ENCODE measurements at places on chromosomes 16 and 17.

- no peak for DNase-seq
Measured at GRCh38 chr17:70786081-70786480, 616.7 kb downstream of the KCNJ2 start.

- no peak for DNase-seq
Measured at GRCh38 chr17:73863761-73864535, 219.7 kb upstream of the SDK2 start.

DNA sequence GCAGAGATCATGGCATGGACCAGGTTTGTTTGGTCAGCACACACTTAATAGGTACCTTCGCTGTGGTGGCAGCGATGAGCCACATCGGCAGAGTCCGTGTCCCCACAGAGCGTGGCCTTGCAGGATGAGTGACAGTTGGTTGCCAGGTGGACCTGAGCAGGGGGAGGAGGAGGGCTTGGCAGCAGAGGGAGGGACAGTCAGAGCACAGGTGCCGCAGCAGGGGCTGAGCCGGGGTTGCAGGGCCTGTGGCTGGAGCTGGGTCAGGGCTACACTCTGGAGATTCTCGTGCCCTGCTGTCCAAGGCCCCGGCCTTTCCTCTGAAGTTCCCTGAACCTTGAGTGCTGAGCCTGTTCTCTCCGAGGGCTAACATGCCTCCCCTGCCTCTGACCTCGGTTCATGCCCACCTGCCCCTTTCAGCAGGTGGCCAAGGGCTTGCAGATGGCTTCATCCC lies 24.8 kb downstream of the POLR3E start:
- DNase-seq = no peak

GRCh38 chr17:603406-604114 lies 111.1 kb downstream of the VPS53 start:
- DNase-seq = no peak

DNA sequence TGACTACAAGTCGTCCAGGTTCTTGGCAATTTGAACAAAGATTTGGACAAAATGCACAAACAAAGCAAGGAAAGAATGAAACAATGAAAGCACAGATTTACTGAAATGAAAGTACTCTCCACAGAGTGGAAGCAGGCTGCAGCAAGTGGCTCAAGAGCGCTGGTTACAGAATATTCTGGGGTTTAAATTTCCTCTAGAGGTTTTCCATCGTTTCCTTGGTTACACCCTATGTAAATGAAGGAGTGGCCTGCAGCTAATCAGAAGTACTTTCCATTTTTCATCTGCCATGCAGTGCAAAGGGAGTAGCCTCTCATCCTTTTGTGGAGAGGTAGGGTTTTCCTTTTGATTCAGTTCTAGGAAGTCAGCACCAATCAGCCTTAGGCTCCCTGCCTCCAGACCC lies 11.8 kb downstream of the STXBP4 start:
- DNase-seq = no peak

DNA sequence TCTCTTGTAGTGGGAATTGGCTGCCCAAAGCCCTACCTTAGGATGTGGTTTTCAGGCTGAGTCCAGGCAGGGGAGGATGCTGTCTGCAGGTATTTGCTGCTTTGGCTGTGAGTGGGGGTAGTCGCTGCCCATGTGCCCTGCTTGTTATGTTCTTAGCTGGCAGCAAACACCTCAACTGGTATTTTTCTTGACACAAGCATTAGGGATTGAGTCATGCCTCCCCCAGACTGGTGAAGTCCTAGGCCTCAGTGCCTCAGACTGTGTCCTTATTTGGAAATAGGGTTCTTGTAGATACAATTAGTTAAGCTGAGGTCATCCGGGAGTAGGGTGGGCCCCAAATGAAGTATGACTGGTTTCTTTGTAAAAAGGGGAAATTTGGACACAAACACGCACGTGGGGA lies 808.3 kb upstream of the EEF2KMT start:
- peak; percentile 49 for DNase-seq

- DNase-seq = no peak
Measured at GRCh38 chr17:82031885-82032627, 578 bp downstream of the RAC3 start.

GRCh38 chr16:82187829-82188228 lies 17.8 kb upstream of the MPHOSPH6 start:
- no peak for DNase-seq

DNA sequence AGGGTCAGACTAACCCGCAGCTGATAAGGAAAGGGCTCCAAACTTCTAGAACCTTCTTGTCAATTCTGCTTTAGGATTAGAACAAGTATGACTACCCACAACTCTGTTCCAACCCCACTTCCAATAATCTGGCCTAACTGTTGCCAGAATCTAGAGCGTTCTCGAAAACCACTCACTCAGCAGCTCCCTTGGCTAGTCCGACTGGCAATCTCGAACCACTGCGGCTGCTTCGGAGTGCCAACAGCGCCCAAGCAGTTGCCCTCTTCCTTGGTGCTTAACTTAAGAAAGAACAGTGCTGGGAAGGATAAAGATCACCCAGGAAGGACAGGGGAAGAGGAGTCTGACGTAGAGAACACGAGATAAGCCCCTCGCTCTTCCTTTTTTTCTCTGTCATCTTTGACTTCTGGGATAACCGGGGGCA lies 818 bp downstream of the DNAJC7 start:
- no peak for DNase-seq

DNA sequence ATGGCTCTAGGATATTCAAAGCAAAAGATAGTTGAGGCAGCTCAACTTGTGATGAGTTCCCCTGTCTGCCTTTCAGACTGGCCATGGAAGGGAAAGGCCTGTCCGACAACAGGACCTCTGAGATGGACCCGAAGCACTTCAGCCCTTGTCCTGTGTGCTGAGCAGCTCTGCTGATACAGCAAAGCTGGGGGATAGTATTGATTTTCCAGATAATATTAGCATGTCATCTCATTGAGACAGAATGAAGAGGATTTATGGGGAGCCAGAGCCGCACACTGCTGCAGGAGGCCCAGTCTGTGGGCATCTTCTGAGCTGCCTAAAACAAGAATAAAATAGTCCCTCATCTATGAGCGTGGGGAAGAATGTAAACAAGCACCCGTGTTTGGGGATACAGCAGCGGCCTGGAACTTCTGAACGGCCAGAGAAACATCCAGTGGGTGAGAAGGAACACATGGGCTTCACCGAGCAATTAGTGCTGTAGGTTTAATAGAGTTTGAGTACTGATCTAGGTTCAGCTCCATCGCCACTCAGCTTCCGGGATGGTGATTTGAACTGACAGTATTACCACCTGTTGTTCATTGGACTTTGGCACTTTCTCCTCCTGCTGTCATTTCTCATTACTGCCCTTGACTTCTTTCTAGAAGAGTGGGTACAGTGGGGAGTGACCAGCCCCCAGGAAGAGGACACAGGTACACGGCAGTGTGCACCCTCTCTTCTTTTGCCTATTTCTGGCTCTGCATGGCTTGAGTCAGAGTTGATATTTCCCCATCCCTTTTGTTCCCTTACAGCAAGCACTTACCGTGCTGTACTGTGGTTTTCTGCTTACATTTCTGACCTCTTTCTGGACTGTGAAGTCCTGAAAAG lies 96.5 kb upstream of the TBX2 start:
- no peak for DNase-seq

DNA sequence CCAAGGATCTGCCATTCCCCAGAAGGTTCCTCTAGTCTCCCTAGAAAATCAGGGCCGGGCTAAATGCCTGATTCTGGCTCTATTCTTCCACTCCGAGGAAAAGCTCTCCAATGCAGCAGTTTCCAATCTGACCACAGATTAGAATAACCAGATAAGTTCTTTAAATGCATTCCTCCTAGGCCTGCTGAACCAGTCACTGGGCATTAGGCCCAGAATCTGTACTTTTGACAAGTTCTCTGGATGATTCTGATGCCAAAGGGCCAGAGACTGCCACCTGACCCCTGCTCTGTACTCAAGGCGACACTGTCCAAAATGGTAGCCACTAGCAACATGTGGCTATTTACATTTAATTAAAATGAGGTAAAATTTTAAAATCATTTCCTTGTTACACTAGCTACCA lies 22.3 kb downstream of the MAP3K14 start:
- no peak for DNase-seq

DNA sequence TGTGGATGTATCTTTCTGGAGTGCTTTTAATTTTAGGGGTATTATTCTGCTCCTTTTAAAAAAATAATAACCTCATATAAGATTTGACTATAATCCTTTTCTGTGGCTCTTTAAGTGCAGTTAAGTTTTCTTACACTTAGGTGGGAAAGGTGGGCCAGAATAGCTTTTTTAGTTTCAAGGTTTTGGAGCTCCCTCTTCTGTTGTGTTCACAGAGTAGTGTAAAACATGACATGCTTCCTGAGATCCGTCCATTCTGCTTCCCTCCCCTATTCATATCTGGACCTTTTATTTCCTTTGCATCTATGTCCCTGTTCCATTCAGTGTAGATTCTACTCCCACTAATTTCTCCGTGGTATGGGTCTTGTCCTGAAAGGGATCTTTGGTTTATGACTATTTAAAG lies 12.8 kb downstream of the LRRC36 start:
- no peak for DNase-seq

DNA sequence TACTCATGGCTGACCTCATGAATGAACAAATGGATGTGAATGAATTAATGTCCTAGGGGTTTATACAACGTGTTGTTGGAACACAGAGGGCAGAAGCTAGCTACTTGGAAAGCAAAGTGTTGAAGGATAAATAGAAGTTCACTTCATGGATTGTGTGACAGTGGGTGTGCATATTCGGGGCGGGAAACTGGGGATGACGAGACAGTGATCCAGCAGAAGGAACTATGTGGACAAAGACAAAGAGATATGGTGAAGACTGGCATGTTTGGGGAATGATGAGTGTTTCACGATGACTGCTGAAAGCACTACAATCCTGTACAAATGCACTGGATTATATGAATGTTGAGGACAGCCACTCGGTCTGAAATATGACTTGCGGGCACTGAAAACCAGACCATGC lies 250.5 kb upstream of the C16orf82 start:
- no peak for DNase-seq

- peak; percentile 5 for DNase-seq
Measured at GRCh38 chr16:23279721-23280153, 22.4 kb upstream of the SCNN1B start.

GRCh38 chr17:16980813-16981731 lies 9.2 kb upstream of the TNFRSF13B start:
- no peak for DNase-seq

DNA sequence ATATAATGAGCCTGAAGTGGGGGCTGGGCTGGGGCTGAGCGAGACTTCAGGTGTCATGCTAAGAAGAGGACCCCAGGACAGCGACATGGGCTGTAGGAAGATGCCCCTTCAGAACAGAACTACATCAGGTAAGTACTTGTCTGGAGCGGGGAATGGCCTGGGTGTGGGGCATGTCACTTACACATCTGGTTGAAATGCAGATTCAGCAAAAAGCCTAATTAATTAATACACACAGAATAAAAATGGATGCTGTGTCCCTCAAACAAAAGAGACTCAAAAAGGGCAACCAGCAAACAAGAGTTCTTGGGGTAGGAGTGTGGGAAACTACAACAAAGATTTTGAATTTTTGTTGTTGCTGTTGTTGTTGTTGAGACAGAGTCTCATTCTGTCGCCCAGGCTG lies 11.8 kb downstream of the CMTM2 start:
- DNase-seq = no peak

DNA sequence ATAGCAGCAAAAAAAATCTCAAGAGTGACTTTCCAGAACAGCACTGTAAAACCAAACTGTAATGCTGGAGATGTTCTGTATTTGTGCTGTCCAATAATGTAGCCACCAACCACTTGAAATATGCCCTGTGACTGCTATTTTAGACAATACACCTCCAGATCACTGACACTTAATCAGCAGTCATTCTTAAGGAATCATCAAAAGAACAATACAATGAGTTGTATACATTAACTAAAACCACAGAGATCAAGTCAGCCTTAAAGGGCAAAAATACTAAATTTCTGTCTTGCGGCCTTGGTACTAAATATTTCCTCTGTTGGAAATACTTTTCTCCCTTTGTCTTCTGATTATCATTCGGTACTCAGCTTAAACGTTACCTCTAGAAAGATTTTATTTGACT lies 33.6 kb upstream of the ANKFY1 start:
- DNase-seq = no peak

DNA sequence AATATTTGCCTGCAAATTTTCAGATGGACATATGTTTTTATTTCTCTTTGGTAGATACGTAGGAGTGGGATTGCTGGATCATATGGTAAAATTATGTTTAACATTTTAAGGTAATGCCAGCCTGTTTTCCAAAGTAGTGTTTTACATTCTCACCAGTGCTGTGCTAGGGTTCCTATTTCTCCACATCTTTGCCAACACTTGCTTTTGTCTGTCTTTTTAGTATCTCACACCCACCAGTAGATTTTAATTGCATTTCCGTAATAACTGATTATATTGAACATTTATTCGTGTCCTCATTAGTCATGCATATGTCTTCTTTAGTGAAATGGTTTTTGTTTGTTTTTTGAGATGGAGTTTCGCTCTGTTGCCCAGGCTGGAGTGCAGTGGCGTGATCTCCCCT lies 58.4 kb downstream of the MRTFB start:
- DNase-seq = no peak

DNA sequence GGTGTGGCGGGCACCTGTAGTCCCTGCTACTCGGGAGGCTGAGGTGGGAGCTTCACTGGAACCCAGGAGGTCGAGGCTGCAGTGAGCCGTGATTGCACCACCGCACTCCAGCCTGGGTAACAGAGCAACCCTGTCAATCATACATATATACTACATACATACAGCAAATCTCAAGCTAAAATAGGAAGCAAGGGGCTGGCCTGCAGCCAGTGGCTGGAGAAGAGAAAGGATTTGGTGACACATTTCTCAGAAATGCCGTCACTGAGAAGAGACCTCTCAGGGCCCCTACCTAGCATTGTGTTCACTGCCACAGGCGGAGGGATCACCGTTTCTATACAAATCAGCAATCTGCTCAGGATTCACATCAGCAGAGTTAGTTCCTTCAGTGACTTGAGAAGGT lies 16.9 kb downstream of the NARF start:
- DNase-seq = no peak

DNA sequence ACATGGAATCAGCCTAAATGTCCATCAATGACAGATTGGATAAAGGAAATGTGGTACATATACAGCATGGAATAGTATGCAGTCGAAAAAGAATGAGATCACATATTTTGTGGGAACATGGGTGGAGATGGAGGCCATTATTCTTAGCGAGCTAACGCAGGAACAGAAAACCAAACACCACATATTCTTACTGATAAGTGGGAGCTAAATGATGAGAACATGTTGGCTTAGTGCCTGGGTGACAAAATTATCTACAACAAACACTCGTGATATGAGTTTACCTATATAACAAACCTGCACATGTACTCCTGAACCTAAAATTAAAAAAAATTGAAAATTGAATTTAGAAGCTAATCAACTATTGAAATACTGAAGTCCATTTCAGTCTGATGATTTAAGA lies 6.1 kb downstream of the ANKS4B start:
- no peak for DNase-seq

GRCh38 chr16:63067141-63067540 lies 1030.9 kb upstream of the CDH8 start:
- DNase-seq = no peak
